ENCODE measurements at places on chromosomes 5 and 9. TPM values are rescaled to one million over a fixed set of nuclear protein-coding genes. Genes with fewer than 3 reads are reported as not detected.

The GLE1 gene
- 28.8 TPM for total RNA-seq

The ESM1 gene
- total RNA-seq, result not detected

The PHF24 gene
- total RNA-seq, result 0.44 TPM

The LCN1 gene
- total RNA-seq, result not detected

The AFF4 gene
- total RNA-seq, result 62.6 TPM

The PFN3 gene
- not detected for total RNA-seq

The PTGER4 gene
- 18.6 TPM for total RNA-seq

The ALDOB gene
- total RNA-seq, result not detected

The HTR1A gene
- total RNA-seq, result not detected

The C8G gene
- total RNA-seq, result not detected

The FBXO4 gene
- total RNA-seq, result 8.0 TPM

The PCDHGA2 gene
- total RNA-seq, result 1.9 TPM

The PCDHA6 gene
- total RNA-seq, result 0.49 TPM

The C5orf46 gene
- total RNA-seq, result 99.0 TPM

The ROPN1L gene
- 4.0 TPM for total RNA-seq

- DNase-seq, result no peak
These were observed 123.6 kb upstream of the CCDC112 start for GRCh38 chr5:115419846-115420585.

DNA sequence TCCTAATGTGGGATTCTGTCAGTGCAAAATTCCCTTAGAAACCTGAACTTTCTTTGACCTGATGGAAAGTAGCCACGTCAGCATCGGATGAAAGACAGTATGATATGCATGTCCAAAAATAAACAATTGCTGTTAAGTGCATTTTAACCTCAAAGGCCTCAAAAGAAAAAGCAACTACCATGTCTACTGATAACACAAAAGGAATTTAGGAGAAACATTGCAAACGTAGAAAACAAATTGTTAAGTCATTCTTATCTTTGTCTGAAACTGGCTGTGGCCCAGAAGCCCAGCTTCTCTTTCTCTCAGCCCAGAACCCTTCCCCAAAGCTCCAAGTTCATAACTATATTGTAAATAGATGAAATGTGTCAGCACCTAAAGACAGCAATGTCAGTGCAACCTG, 11.1 kb upstream of the LHFPL2 start:
- no peak for DNase-seq

DNA sequence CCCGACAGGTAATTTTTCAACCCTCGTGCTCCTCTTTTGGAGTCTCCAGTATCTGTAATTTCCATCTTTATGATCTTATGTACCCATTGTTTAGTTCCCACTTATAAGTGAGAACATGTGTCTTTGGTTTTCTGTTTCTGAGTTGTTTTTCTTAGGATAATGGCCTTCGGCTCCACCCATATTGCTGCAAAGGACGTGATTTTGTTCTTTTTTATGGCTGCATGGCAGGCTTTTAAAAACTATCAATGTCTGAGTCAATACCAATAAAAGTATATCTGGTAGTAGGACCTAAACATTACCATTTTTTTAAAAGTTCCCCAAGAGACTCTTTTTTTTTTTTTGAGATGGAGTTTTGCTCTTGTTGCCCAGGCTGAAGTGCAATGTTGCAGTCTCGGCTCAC, 3.9 kb upstream of the SLC26A2 start:
- no peak for DNase-seq

GRCh38 chr5:125412561-125413495, 666.4 kb upstream of the ZNF608 start:
- peak; percentile 91 for DNase-seq

- no peak for DNase-seq
These were observed 21.2 kb downstream of the ANXA1 start for GRCh38 chr9:73172901-73173215.

- no peak for DNase-seq
These were observed 961.7 kb upstream of the COX7C start for GRCh38 chr5:85656050-85656449.

DNA sequence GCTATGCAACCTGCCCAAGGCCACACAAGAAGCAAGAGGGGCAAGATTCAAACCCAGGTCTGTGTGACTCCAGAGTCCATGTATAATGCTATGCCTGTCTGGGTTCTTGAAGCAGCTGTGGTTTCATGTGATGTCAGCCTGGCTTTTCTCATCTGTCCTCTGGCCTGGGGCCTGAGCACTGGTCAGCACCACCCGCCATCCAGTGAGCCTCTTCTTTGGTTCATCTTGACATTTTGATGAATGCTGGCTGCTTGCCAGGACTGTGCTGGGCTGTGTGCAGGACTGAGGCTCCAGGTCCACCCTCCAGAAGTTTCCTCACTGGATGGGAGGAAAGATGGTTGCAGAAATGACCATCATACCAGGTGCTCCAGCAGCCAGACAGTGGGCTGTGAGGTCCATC, 61.5 kb downstream of the TSTD2 start:
- DNase-seq, result peak; percentile 82

DNA sequence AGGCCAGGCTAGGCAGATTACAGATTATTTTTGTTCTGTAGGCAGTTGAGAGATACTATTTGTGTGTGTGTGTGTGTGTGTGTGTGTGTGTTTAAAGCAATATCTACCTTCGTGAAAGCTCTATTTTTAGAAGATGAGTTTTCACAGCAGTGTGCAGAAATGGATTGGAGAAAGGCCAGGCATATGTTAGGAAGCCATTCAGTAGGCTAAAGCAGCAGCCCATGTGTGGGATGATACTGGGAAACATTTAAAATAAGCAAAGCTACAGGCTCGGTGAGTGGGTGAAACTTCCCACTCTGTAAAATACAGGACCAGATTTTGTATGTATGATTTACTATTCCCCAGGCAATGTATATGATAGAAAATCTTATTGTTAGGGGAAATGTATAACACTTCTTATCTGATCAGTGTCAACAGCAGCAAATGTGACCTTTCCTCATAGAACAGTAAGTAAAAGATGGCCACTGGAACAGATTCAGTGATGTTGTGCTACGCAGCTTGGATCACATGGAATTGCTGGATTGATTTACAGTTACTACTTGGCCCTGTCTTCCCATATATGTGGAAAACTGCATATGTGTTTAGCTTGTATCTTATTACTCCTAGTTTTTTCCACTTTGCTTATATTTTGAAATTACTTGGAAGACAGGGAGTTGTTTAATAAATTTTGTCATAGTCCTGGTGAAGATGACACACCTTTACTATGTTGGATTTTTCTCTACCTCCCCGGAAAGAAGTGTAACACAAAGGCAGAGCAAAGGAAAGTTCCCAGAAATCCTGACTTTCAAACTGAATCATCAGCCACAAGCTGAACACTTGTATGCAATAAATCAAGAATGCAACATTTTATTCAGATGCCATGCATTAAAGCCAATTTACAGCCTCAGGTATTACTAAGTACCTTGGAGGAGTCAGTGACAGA, 1077.7 kb upstream of the SEMA6A start:
- DNase-seq, result no peak

- DNase-seq, result peak; percentile 9
These were observed 148.3 kb downstream of the CMYA5 start for GRCh38 chr5:79837761-79838551.

GRCh38 chr5:145531038-145531734, 304.0 kb downstream of the PRELID2 start:
- DNase-seq, result no peak

DNA sequence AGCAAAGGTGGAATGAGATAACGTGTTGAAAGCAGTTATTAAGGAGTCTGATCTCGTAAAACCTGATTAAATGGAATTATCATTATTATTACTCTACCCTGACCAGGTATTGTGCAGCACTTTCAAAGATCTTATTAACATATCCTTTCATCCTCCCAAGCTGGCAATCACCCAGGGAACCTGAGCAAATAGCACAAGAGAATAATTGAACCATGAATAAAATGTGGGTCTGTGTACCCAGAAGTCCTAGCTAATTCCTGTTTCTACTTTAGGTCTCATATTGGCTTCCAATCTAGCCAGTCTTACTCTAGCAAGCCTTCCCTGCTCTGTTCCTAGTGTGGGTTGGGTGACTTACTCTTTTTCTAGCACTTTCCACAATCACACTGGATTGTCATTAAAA, 162.2 kb upstream of the STK32A start:
- no peak for DNase-seq

DNA sequence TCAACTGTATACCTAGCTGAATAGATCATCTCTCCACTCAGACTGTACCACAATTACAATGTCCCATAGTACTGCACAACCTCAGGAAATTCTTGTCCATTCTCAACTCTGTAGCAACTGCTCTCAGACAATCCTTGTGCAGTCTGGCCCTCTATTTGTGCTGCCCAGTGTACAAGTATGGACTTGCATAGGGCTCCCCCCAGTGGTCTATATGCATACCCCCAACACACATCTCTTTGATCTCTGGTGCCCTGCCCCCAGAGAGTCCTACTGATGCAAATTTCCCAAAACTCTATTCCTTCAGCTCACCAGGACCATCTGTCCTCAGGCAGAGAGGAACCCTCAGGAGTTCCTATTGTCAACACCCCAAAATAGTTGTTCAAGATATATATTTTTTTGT, 205.3 kb downstream of the SLCO4C1 start:
- DNase-seq, result no peak

- peak; percentile 50 for DNase-seq
These were observed 19.4 kb downstream of the IPO11 start for GRCh38 chr5:62431735-62432620.

DNA sequence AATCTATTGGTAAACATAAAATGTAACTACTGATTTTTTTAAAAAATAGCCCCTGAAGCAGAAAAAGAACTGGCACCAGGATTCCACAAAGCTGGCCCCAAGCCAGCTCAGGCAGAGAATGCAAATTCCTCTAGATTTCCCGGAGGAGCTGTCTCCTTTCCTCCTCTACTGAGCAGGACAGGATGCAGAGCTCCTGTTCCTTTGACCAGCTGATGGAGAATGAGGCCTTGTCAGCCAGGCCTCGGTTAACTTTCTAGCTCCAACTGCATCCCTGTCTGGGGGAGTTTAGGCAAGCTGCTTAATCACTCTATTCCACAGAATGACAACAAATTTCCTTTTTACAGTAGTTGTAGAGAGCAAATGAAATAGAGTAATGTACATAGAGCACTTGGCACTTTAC, 155.5 kb downstream of the GNAQ start:
- no peak for DNase-seq

GRCh38 chr9:120711841-120712538, 2.3 kb downstream of the MEGF9 start:
- no peak for DNase-seq

DNA sequence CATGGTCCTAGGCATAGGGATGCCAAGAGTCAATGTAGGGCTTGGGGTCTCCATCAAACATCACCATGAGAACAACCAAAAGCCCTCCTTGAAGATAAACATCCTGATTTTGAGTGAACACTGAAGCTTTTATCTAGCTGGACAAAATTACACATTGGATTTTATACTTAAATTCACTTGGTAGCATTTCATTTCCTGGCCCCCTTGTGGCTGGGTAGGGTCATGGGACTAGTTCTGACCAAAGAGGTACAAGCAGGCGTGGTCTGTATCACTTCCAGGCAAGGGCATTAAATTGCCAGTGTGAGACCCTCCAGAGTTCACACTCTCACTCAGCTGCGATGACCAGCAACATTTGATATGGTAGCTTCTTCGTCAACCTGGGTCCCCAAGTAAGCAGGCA, 320.3 kb downstream of the ACTL7B start:
- DNase-seq, result no peak

GRCh38 chr9:95726756-95727155, 148.7 kb upstream of the ERCC6L2 start:
- no peak for DNase-seq

DNA sequence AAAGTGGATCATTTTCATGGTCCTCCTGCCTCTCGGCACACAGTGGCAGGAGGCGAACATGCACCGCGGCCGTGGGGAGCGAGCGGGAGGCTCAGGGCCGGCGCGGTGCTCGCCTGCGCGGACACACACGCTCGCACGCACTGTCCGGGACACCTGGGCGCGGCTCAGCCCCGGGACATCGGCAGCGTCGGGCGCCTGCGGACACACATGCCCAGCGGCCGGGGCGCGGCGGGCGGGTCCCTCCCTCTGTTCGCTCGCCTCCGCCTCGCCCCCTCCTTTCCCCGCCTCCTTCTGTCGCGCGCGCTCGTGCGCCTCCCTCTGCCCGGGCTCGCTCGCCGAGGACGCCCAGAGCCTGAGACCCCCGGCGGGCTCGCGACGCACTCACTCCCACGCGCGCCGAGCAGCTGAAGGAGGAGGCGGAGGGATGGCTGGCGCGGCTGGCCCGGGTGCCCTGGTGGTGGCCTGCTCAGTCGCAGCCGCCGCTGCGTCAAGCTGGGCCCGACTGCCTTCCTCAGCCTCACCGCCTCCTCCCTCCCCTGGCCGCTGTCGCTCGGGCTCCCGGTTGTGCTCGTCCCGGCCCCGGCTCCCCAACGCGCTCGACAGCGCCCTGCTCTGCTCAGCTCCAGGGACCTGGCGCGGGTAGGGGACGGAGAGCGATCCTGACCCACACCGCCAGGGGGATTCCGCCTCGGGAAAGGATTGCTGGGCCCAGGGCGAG, at the start of gene FRMD3:
FRMD3 (minus strand) TSS at position 230 of the 718 bp plus-strand sequence; CDS start at position 60, 170 bp downstream.
- DNase-seq, result peak; percentile 37

DNA sequence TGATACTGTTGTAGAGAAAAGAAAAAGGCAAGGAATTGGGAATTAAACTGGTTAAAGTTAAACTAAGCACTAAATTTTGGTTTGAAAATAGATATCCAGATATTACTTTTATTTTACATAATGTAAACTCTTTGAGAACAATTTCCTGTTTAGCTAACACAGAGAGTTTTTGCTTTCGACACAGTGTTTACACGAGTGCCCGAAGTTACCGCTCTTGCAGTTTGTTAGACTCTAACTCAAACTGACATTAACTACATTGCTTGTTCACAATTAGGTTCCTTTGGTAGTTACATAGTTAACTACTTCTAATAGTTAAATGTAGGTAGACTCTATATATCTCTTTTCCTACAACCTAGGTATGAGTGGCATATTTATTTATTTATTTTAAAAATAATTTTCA, 117.1 kb upstream of the CHD1 start:
- DNase-seq, result no peak

DNA sequence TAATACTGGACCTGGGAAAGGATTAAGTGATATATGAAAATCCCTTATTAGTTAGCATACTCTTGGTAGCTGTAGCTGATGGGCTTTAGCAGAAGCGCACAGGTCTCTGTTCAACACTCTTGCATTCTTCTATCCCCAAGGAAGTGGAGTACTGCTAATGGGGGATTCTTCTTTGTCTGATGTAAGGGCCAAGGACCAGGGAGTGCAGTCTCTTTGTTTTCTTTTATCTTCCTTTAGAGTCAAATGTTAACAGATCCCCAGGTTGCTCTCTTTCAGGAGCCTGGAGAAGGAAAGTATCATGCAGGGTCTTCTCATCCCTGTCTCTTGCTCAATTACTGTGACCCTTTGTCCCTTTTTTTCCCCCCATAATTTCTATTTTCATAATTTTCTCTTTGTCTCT, 1146.9 kb upstream of the DMAC1 start:
- no peak for DNase-seq

- DNase-seq, result peak; percentile 50
These were observed 178.3 kb downstream of the HSPA4 start for GRCh38 chr5:133229931-133230664.
